Thoracic aorta (tissue), 2 donors: ENCODE measurements at places on chromosomes 1 and 21.

DNA sequence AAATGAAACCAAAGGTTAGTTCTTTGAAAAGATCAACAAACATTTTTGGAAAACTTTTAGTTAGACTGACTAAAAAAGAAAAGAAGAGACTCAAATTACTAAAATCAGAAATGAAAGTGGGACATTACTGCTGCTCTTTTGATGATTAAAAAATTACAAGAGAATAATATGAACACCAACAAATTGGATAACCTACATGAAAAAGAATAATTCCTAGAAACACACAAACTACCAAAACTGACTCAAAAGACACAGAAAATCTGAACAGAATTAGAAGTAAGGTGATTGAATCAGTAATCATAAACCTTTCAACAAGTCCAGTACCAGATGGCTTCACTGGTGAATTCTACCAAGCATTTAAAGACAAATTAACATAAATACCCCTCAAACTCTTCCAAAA is 5.6 kb downstream of the KIFAP3 start:
- H3K4me1 ChIP-seq, result peaks cover 35% of the 10 kb centered on the region
- no peaks in the 10 kb centered on the region for H3K36me3 ChIP-seq
- peak overlapping the region; percentile 12 for H3K27ac ChIP-seq
- DNase-seq, result no peak
- H3K4me3 ChIP-seq, result no peak overlapping the region

- no peaks in the 10 kb centered on the region for H3K4me1 ChIP-seq
- H3K27me3 ChIP-seq, result no peaks in the 10 kb centered on the region
- no peaks in the 10 kb centered on the region for H3K36me3 ChIP-seq
- H3K27ac ChIP-seq, result no peak overlapping the region
- no peak for DNase-seq
Measured at GRCh38 chr21:37982496-37983318, 66.5 kb upstream of the KCNJ6 start.

GRCh38 chr1:228018961-228019721 is 12.3 kb downstream of the WNT3A start:
- no peak overlapping the region for H3K4me3 ChIP-seq

GRCh38 chr21:29242201-29242600 is 56.5 kb upstream of the BACH1 start:
- no peak overlapping the region for H3K4me3 ChIP-seq
- no peaks in the 10 kb centered on the region for H3K27me3 ChIP-seq
- DNase-seq, result no peak
- no peak overlapping the region for H3K27ac ChIP-seq
- peaks cover 13% of the 10 kb centered on the region for H3K4me1 ChIP-seq

DNA sequence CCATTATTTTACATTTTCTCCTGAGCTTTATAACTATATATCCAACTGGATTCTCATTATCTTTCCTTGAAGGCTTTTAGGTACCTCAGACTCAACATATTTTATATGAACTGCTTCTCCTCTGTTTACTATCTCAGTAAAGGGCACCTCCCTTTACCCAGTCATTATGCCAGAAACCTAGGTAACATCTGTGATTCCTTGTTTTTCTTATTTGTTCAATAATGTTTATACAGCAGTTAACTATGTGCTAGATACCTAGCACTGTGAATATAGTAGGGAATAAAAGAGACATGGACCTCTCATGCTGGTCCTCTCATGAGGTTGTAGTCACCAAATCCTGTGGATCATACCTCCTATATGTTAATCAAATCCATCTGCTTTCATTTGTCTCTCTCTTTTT is 25.6 kb downstream of the PPP1R12B start:
- H3K36me3 ChIP-seq, result no peaks in the 10 kb centered on the region
- H3K4me3 ChIP-seq, result no peak overlapping the region
- H3K27ac ChIP-seq, result no peak overlapping the region
- DNase-seq, result no peak

DNA sequence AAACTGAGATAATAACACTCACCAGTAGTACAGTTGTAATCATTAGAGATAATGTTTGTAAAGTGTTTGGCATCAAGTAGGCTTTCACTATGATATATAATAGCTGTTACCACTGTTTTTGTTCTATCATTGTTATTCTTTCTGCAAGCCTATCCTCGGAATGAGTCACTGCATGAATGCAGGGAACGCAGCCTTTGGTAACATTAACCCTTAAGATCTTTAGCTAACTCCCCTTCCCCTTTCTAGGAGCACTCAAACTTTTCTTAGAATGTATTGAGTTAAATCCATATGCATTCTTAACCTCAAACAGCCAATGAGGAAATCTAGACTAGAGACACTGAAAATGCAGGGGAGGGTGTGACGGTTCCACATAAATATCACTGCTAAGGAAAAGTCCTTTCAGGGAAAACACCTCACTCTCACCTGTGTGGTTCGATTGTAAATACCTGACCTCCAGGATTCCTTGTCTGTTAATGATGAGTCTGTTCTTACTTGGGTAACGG is 467.3 kb downstream of the SETD4 start:
- H3K27me3 ChIP-seq, result no peaks in the 10 kb centered on the region
- H3K27ac ChIP-seq, result no peak overlapping the region
- no peaks in the 10 kb centered on the region for H3K36me3 ChIP-seq
- H3K4me1 ChIP-seq, result no peaks in the 10 kb centered on the region
- no peak for DNase-seq

GRCh38 chr1:107786203-107786845 is 178.7 kb downstream of the VAV3 start:
- H3K27ac ChIP-seq, result no peak overlapping the region
- DNase-seq, result no peak
- H3K4me3 ChIP-seq, result peak overlapping the region; percentile 29

- no peaks in the 10 kb centered on the region for H3K27me3 ChIP-seq
- no peak overlapping the region for H3K27ac ChIP-seq
- no peak overlapping the region for H3K4me3 ChIP-seq
Measured at GRCh38 chr1:204592246-204592948, 76.2 kb downstream of the MDM4 start.

DNA sequence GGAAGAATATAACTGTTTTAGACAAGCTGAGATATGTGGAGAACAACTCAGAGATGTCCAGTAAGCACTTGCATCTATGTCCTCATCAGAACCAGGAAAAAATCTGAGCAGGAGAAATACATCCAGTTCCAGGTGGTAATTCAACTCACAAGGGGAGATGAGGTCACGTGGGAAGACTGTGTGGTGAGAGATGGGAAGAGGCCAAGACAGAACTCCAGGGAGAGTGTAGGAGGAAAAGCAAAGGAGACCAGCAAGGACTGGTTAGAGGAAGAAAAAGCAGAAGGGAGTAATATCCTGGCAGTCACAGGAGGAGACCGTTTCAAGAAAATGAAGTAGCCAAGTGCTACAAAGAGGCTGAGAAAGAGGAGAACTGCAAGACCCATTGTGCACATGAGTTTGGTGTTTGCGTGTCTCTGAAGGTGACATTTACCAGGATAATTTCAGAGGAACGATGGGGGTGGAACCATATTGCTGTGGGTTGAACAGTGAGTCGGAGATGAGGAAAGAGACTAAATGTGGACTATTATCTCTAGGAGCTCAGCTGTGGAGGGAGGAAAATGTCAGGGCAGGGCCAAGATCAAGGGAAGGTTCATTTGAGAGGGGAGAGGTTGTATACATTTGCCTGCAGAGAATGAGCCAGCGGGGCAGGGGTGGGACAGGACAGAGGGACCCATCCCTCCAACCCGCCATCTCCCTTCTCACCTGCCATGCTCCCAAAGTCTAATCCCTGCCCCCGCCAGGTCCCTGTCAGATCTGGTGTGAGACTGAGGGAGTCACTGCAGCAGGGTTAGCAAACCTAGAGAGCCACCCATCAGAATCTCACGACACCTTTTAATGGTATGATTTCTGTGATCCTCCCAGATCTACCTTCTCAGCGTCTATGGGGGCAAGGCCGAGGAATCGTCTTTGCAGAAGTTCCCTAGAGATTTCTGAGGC is 24.9 kb downstream of the SUSD4 start:
- no peaks in the 10 kb centered on the region for H3K27me3 ChIP-seq
- H3K4me3 ChIP-seq, result no peak overlapping the region
- H3K4me1 ChIP-seq, result no peaks in the 10 kb centered on the region
- no peak for DNase-seq
- no peak overlapping the region for H3K27ac ChIP-seq
- H3K36me3 ChIP-seq, result no peaks in the 10 kb centered on the region

GRCh38 chr1:181985936-181986906 is 75.3 kb downstream of the ZNF648 start:
- H3K4me3 ChIP-seq, result no peak overlapping the region
- H3K36me3 ChIP-seq, result no peaks in the 10 kb centered on the region
- no peak for DNase-seq

GRCh38 chr21:37771181-37771580 is 145.1 kb downstream of the KCNJ6 start:
- no peaks in the 10 kb centered on the region for H3K36me3 ChIP-seq
- no peak overlapping the region for H3K27ac ChIP-seq
- DNase-seq, result no peak
- no peak overlapping the region for H3K4me3 ChIP-seq
- H3K4me1 ChIP-seq, result no peaks in the 10 kb centered on the region

DNA sequence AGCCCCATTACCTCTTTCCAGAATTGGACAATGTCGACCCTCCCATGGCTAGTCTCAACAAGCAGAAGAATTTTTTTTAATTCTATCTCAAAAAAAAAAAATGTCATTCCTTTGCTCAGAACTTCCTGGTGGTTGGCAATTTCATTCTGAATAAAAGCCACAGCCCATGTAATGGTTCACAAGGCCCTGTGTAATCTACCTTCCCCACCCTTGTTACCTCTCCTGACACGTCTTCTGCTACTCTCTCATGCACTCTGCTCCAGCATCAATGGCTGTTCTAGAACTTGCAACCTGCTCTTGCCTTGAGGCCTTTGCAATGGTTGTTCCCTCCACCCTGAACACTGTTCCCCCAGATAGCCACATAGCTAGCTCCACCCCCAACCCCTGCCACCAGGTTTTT is 25.4 kb downstream of the NUAK2 start:
- no peaks in the 10 kb centered on the region for H3K27me3 ChIP-seq
- no peak overlapping the region for H3K27ac ChIP-seq
- no peak for DNase-seq
- H3K4me3 ChIP-seq, result no peak overlapping the region
- H3K4me1 ChIP-seq, result peaks cover 2% of the 10 kb centered on the region

GRCh38 chr1:210573141-210573540 is 244.4 kb downstream of the HHAT start:
- no peaks in the 10 kb centered on the region for H3K4me1 ChIP-seq
- no peaks in the 10 kb centered on the region for H3K27me3 ChIP-seq
- no peak overlapping the region for H3K27ac ChIP-seq
- no peak for DNase-seq
- no peaks in the 10 kb centered on the region for H3K36me3 ChIP-seq
- no peak overlapping the region for H3K4me3 ChIP-seq
